Natural killer cell treated with Interleukin-12 subunit alpha and Interleukin-12 subunit beta and Interleukin-15 and Interleukin-18, amount 100 ng/mL, for 72 hours (primary cell): ENCODE measurements at places on chromosomes 5 and 9.

- H3K27me3 ChIP-seq, result peaks cover 7% of the 10 kb centered on the region
- no peak overlapping the region for H3K4me3 ChIP-seq
Measured at GRCh38 chr5:102531506-102531905, 32.7 kb upstream of the SLCO6A1 start.

GRCh38 chr5:155148694-155149093, 135.1 kb downstream of the KIF4B start:
- no peaks in the 10 kb centered on the region for H3K36me3 ChIP-seq
- H3K4me3 ChIP-seq, result no peak overlapping the region
- DNase-seq, result no peak
- H3K4me1 ChIP-seq, result no peaks in the 10 kb centered on the region
- H3K27me3 ChIP-seq, result peaks cover 23% of the 10 kb centered on the region

- H3K36me3 ChIP-seq, result peaks cover 22% of the 10 kb centered on the region
- peaks cover 26% of the 10 kb centered on the region for H3K4me1 ChIP-seq
- peak overlapping the region; percentile 90 for H3K27ac ChIP-seq
- DNase-seq, result no peak
- peak overlapping the region; percentile 90 for H3K4me3 ChIP-seq
Measured at GRCh38 chr9:89317282-89317681, 1.0 kb upstream of the SECISBP2 start.

- H3K4me3 ChIP-seq, result no peak overlapping the region
- no peak for DNase-seq
- no peaks in the 10 kb centered on the region for H3K36me3 ChIP-seq
- H3K27ac ChIP-seq, result no peak overlapping the region
Measured at GRCh38 chr5:71882826-71883741, 164.0 kb downstream of the CARTPT start.

DNA sequence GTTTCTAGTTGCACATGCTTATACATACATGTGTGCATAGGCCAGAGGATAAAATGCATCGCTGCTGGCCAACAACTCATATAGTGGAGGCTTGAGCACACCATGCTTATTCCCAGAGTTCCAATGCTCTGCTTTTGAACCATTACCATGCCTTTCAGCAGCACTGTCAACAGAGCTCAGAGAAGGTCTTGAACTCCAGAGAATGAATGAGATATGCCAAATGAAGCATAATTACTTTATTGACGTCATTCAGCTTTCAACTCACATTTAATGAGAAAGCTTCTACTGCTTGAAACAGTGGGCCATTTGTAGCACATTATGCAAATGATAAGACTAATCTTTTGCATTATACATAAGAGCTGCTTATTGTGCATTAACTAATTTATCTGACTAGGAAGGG, 765.3 kb upstream of the GRAMD2B start:
- H3K27me3 ChIP-seq, result no peaks in the 10 kb centered on the region
- H3K4me1 ChIP-seq, result no peaks in the 10 kb centered on the region
- no peak overlapping the region for H3K27ac ChIP-seq
- no peak overlapping the region for H3K4me3 ChIP-seq

- no peaks in the 10 kb centered on the region for H3K36me3 ChIP-seq
- peaks cover 16% of the 10 kb centered on the region for H3K27me3 ChIP-seq
- DNase-seq, result no peak
- no peak overlapping the region for H3K27ac ChIP-seq
Measured at GRCh38 chr5:53071738-53072137, 37.8 kb downstream of the MOCS2 start.
